Upper lobe of left lung (tissue), 6 donors: ENCODE measurements at places on chromosomes 16 and 17. TPM values are rescaled to one million over a fixed set of nuclear protein-coding genes. Genes with fewer than 3 reads are reported as not detected.

Gene PRR29
- 7.4 TPM for total RNA-seq

Gene SLC16A5
- 140 TPM for total RNA-seq

DNA sequence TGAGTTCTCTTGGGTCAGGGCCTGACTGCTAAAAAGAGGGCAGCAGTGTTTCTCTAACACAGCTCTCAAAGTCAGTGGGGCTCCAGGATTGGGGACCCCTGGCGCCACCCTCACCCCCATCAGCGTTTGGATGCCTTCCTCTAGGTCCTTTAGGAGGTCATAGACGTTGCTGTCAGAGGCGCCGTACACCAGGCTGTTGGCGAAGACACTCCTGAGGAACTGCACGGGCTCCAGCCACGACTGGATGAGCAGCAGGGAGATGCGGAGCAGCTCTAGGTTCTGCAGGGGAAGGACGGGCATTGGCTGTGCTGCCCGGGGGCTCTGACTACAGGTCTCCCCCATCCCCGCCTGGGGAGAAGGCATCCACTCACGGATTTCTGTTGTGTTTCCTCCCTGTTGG is 993 bp downstream of the GH1 start:
- no peak for DNase-seq
- H3K36me3 ChIP-seq = no peaks in the 10 kb centered on the region
- H3K27me3 ChIP-seq = no peaks in the 10 kb centered on the region
- H3K4me3 ChIP-seq = no peak overlapping the region
- no peak overlapping the region for H3K27ac ChIP-seq

Gene RANGRF
- total RNA-seq = 31.7 TPM

Gene PIMREG
- total RNA-seq = not detected

- H3K4me3 ChIP-seq = no peak overlapping the region
- H3K27me3 ChIP-seq = no peaks in the 10 kb centered on the region
- no peak for DNase-seq
- no peaks in the 10 kb centered on the region for H3K36me3 ChIP-seq
- peak overlapping the region; percentile 78 for H3K27ac ChIP-seq
These were observed 86.8 kb downstream of the WWP2 start for GRCh38 chr16:69848637-69849545.

GRCh38 chr17:80873307-80873951 is 118.2 kb upstream of the CHMP6 start:
- DNase-seq = peak; percentile 39
- H3K36me3 ChIP-seq = no peaks in the 10 kb centered on the region
- H3K4me1 ChIP-seq = peaks cover 15% of the 10 kb centered on the region
- no peak overlapping the region for H3K27ac ChIP-seq
- H3K27me3 ChIP-seq = no peaks in the 10 kb centered on the region

DNA sequence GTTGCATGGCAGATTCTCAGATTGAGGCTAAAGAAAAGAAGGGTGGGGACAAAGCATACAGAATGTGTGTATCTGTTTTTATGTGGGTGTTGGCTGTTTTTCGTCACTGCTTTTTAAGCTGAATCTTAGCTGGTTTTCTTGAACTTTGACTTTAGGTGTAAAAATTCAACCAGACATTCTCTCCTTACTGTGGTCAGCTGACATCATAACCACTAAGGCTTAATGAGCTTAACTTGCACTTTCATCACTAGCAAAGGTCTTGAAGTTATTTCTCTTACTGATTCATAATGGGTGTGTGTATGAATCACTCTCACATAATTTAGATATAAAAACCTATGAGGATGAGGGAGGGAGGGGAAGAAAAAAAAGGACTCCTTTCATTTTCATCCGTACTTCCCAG is 4.0 kb upstream of the CDC6 start:
- DNase-seq = no peak
- H3K36me3 ChIP-seq = peaks cover 41% of the 10 kb centered on the region
- no peak overlapping the region for H3K4me3 ChIP-seq
- H3K27me3 ChIP-seq = no peaks in the 10 kb centered on the region
- peak overlapping the region; percentile 61 for H3K27ac ChIP-seq

DNA sequence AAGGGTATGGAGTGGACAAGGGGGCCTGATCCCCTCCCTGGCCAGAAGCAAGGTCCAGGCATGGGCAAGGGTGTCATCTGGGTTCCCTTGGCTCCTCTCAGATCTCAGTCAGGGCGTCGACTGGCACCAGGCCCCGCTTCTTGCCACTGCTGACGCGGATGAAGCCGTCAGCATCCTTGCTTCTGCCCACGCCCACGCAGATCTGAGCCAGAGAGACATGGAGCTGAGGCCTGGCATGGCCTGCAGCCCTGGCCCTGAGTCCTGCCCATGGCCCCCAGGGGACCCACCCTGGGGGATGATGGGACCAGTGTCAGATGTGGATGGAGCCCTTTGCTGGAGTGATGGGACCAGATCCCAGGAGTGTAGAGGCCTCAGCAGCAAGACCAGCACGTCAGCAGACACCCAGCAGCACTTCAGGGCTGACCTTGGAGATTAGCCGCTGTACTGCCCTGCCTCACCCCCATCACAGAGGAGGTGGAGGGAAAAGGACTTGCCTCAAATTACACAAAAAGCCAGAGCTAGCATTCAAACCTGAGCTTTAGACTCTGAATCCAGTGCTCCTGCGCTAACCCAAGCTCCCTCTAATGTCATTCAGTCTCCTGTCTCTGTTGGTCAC is 12.2 kb downstream of the RPL19 start:
- H3K4me3 ChIP-seq = no peak overlapping the region
- no peak overlapping the region for H3K27ac ChIP-seq

- DNase-seq = no peak
- no peaks in the 10 kb centered on the region for H3K27me3 ChIP-seq
These were observed 275.6 kb upstream of the ELAC2 start for GRCh38 chr17:13293421-13293820.

Gene HSD3B7
- 11.8 TPM for total RNA-seq

Gene RNF222
- total RNA-seq = not detected

Gene ZKSCAN2
- 4.6 TPM for total RNA-seq

- no peaks in the 10 kb centered on the region for H3K27me3 ChIP-seq
- H3K4me3 ChIP-seq = no peak overlapping the region
- no peak for DNase-seq
- H3K36me3 ChIP-seq = no peaks in the 10 kb centered on the region
These were observed 19.9 kb upstream of the ITPRIPL2 start for GRCh38 chr16:19093631-19094541.

DNA sequence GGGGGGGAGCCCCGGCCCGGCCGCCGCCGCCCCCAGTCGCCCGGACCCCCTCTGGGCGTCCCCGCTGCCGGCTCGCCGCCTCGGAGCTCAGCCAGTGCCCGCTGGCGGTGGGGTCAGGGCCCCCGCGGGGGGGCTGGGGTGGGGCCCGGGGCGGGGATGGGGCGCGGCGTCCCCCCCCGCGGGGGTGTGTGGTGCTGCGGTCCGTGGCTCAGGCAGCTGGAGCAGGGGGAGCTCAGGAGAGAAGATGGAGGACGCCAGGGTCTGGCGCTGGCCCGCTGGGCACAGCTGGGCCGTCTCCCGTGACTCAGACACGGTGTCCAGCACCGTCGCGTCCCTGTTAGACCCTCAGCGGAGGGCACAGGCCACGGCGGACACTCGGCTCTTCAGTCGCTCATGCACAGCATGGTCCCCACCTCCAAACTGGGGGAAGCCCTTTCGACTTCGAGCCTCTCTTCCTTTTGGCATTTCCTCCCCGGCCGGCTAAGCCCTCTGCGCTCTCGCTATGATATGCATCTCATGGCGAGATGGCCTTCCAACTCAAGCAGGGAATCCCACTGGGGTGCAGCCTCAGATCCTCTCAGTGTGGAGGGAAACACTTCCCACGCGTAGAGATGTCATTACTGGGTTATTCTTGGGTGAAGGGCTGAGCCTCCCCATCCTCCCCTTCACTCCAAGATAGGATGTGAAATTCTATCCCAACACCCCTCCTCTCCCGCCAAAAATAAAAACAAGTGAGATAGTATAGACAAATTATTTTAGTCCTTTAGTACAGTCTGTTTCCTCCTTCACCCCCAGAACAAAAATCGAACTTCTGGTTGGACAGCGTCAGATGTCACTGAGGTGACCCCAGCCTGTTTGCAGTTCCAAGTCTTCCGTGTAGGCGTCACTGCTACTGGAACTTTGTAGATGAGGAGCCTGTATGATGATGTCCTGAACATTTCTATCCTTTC is 522 bp upstream of the VEZF1 start:
- H3K27ac ChIP-seq = peak overlapping the region; percentile 96
- peaks cover 45% of the 10 kb centered on the region for H3K4me1 ChIP-seq
- H3K27me3 ChIP-seq = no peaks in the 10 kb centered on the region
- peak overlapping the region; percentile 89 for H3K4me3 ChIP-seq

GRCh38 chr16:55665511-55665910 is 9.7 kb downstream of the SLC6A2 start:
- no peak overlapping the region for H3K4me3 ChIP-seq
- no peaks in the 10 kb centered on the region for H3K27me3 ChIP-seq
- no peak overlapping the region for H3K27ac ChIP-seq
- H3K36me3 ChIP-seq = no peaks in the 10 kb centered on the region

GRCh38 chr17:46208997-46209396 is 15.8 kb upstream of the KANSL1 start:
- H3K27me3 ChIP-seq = no peaks in the 10 kb centered on the region
- H3K4me3 ChIP-seq = no peak overlapping the region
- H3K4me1 ChIP-seq = peaks cover 8% of the 10 kb centered on the region
- no peak for DNase-seq

GRCh38 chr16:71645450-71645849 is 19.5 kb downstream of the MARVELD3 start:
- no peak for DNase-seq
- H3K4me3 ChIP-seq = no peak overlapping the region
- peaks cover 8% of the 10 kb centered on the region for H3K36me3 ChIP-seq
- H3K4me1 ChIP-seq = no peaks in the 10 kb centered on the region
- no peak overlapping the region for H3K27ac ChIP-seq

GRCh38 chr16:63717806-63718205 is 1404.1 kb downstream of the CDH11 start:
- no peak overlapping the region for H3K4me3 ChIP-seq
- H3K27me3 ChIP-seq = no peaks in the 10 kb centered on the region
- no peak for DNase-seq
- no peaks in the 10 kb centered on the region for H3K36me3 ChIP-seq

DNA sequence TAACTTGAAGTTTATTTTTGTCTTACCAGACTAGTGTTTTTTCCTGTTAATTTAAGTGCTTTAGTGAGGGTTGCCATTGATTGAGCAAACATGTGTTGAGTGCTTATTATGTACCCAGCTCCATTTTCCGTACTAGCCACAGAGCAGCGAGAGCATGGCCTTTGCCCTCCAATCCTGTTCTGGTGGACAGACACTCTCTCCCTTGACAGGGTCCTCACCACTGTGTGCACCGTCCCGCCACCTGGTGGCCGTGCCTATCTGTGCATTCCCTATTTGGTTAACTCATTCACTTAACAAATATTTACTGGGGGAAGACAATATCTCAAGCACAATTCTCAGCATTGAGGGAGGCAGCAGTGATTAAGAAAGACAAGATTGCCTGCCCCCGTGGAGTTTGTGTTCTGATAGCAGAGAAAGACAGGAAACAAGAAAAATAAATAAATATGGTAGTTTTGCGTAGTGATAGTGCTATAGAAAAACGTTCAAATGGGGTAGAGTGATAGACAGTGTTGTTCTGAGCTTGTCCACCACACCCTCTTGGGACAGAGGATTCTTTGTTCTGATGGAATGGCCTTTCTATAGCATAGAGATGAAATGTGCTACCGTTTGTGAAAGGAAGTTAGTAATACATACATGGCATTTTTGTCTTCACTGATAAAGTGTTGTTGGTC is 13.0 kb downstream of the CDH13 start:
- no peaks in the 10 kb centered on the region for H3K4me1 ChIP-seq
- no peak overlapping the region for H3K27ac ChIP-seq
- no peaks in the 10 kb centered on the region for H3K36me3 ChIP-seq
- H3K4me3 ChIP-seq = no peak overlapping the region
- no peaks in the 10 kb centered on the region for H3K27me3 ChIP-seq

Gene TLK2
- 37.8 TPM for total RNA-seq

GRCh38 chr16:88965826-88966480 is 11.1 kb downstream of the CBFA2T3 start:
- no peak overlapping the region for H3K27ac ChIP-seq
- no peaks in the 10 kb centered on the region for H3K36me3 ChIP-seq
- no peaks in the 10 kb centered on the region for H3K27me3 ChIP-seq
- DNase-seq = peak; percentile 52
- H3K4me1 ChIP-seq = peaks cover 7% of the 10 kb centered on the region
- no peak overlapping the region for H3K4me3 ChIP-seq

DNA sequence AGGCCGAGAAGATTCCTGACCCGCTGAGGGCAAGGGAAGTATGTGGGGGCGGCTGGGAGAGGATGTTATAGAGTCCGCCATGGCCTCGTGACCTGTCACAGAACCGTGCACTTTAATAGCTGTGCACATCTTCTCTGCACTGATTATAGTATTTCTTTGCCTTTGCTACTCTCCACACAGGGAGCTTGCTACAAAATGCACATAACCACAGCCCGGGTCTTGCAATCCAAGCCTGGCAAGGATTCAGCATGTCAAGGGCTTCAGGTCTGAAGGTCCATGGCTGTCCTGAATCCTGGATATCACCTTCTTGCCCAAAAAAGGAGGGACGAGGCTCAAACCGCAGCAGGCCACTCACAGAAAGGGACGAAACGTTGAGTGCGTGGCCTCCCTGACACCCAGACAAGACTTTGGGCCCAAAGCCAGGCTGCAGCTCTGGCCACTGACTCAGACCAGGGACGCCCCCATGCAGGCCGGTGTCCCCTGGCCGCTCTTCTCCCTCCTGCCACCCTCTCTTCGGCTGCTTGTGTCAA is 43.7 kb downstream of the USP22 start:
- peak; percentile 42 for DNase-seq
- no peak overlapping the region for H3K4me3 ChIP-seq
- H3K27me3 ChIP-seq = no peaks in the 10 kb centered on the region
- H3K36me3 ChIP-seq = peaks cover 45% of the 10 kb centered on the region
- H3K4me1 ChIP-seq = peaks cover 16% of the 10 kb centered on the region

Gene TIMM22
- 11.3 TPM for total RNA-seq

Gene HOXB8
- total RNA-seq = 0.23 TPM

GRCh38 chr17:79758271-79758670 is 19.7 kb upstream of the CBX2 start:
- H3K4me3 ChIP-seq = no peak overlapping the region
- no peaks in the 10 kb centered on the region for H3K27me3 ChIP-seq
- no peaks in the 10 kb centered on the region for H3K36me3 ChIP-seq
- DNase-seq = no peak

- peak overlapping the region; percentile 32 for H3K4me3 ChIP-seq
- peak overlapping the region; percentile 86 for H3K27ac ChIP-seq
- peaks cover 9% of the 10 kb centered on the region for H3K4me1 ChIP-seq
These were observed 12.6 kb upstream of the CLUH start for GRCh38 chr17:2723997-2724783.

DNA sequence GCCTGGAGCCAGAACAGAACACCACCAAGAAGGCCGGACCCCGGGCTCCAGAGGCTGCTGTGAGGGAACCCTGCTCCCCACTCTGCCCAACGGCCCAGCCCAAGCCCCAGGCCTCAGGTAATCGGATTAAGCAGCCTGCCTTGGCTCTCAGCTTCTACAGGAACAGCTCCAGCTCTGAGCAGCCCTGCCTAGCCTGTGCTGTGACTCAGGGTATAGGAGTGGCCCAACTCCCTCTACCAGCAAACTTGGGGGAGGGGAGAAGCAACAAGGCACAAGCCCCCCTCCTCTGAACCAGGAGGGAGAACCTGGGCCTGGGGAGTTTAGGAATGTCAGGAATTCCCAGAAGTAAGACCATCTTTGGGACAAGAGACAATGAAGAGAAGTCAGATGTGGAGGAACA is 849 bp upstream of the SOX15 start:
- no peak for DNase-seq
- peaks cover 13% of the 10 kb centered on the region for H3K4me1 ChIP-seq
- no peak overlapping the region for H3K27ac ChIP-seq
- H3K27me3 ChIP-seq = no peaks in the 10 kb centered on the region
- no peak overlapping the region for H3K4me3 ChIP-seq

Gene ZNF205
- 16.4 TPM for total RNA-seq
